Activated CD4-positive, alpha-beta memory T cell treated with anti-CD3 and anti-CD28 coated beads for 36 hours (primary cell): ENCODE measurements at places on chromosomes 7 and 10.

GRCh38 chr10:131429942-131430341, 118.4 kb upstream of the TCERG1L start:
- no peak for DNase-seq

- DNase-seq: no peak
Measured at GRCh38 chr7:33554576-33554975, 350.8 kb upstream of the BMPER start.

DNA sequence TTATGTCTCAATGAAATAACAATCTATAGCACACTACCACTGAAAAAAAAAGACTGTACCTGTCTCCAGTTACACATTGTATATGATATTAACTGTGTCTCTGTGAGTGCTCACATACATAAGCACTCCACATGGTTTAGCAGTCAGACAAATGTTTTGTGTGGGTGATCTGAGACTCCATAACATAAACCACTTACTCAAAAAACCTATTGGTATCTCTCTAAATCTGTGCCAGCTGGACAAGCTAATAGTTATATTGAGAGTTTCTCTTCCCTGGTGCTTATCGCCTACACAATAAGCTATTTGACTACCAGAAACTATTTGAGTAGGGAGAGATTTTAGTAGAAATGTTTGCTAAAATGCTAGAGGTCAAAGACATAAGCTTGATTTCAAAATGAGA, 190.1 kb upstream of the AGR3 start:
- no peak for DNase-seq

GRCh38 chr7:84510505-84510904, 315.9 kb upstream of the SEMA3A start:
- no peak for DNase-seq

DNA sequence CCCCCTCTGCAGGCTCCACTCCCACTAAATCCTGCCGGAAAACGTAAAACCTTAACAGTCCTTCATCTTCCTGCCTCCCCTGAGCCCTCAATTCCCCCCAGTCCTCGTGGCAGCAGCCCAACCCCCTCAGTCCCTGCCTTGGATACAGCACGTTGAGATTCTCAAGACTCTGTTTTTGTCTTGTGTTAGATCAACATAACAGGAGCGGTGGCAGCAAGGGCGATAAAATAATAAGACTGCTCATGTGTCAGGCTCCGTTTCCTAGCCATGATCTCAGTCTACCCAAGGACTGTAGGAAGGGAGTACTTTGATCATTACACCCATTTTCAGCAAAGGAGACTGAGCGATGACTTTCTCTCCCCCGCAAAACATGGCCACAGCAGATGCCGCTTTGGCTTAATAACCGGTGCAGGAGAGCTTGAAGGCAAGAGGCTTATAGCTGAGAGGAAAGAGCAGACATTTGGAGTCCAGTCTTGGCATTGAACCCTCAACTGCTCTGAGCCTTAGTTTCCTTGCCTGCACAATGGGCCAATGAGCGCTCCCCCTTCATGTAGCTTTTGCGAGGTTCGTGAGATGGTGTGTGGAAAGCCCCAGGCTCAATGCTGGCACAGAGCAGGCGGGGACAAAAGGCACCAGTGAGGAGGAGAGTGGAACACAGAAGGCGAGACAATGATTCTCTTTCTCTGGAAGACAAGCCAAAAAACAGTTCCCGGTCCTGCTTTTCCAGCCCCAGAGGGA, 42.1 kb upstream of the PCBD1 start:
- no peak for DNase-seq
